ENCODE measurements at places on chromosomes 6 and 20. TPM values are rescaled to one million over a fixed set of nuclear protein-coding genes. Genes with fewer than 3 reads are reported as not detected.

DNA sequence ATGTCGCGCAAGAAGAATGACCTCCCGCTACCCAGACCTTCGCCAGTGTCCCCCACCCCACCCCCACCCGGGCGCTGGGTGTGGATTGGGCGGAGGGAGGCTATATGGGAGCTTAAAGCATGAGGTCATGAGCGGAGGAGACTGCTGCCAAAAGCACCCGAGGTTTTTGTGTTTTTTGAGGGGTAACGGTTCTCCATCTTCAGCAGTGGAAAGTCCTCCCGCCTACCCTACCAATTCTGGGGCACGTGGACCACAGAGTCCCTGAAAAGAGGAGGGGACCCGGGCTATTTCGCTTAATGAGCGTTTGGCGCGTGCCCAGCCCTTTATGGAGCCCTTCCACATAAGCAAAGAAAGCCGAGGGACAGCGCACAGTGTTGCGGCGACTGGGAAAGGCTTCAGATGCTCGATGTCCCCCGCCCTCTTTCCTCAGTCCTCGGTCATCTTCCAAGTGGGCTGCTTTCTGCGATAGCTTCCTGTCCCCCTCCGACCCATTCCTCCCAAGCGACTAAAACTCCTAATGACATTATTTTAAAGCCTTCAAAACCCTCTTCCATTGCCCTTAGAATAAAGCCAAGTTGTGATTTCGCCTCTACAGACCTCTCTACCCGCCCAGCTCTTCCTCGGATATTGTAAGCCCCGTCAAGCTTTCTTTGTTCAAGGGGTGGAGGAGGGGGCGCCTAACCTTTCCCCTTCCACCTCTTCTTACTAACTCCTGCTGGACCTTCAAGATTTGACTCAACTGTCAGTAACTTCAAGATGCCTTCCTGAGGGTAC, 2.1 kb upstream of the TRERF1 start:
- DNase-seq = no peak

- DNase-seq = no peak
Observed at GRCh38 chr20:60038400-60039008, 80.3 kb downstream of the CDH26 start.

DNA sequence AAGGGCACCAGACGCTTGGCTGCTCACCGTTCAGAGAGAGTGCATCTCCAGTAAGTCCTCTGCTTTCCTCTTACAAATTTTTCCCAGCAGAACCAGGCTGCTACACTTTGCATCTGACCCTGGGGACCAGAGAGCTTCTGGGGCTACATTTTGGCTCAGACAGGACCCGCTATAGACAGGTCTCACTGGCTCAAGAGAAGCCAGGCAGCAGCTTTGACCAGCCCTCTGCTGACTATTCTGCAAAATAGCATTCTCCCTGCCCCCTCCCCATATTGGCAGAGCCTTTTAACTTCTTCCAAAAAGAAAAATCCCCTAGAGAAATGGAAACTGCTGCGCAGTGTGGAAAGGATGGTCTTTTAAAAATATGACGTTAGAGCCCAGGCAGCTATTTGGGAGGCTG, 37.2 kb downstream of the CPXM1 start:
- no peak for DNase-seq

- DNase-seq = no peak
Observed at GRCh38 chr6:166393535-166393823, 10.7 kb upstream of the MPC1 start.

Gene TBX18
- not detected for total RNA-seq

GRCh38 chr6:52568320-52568719, 8.5 kb downstream of the TRAM2 start:
- no peak for DNase-seq

GRCh38 chr6:1606780-1607515, 2.8 kb upstream of the FOXC1 start:
- no peak for DNase-seq

DNA sequence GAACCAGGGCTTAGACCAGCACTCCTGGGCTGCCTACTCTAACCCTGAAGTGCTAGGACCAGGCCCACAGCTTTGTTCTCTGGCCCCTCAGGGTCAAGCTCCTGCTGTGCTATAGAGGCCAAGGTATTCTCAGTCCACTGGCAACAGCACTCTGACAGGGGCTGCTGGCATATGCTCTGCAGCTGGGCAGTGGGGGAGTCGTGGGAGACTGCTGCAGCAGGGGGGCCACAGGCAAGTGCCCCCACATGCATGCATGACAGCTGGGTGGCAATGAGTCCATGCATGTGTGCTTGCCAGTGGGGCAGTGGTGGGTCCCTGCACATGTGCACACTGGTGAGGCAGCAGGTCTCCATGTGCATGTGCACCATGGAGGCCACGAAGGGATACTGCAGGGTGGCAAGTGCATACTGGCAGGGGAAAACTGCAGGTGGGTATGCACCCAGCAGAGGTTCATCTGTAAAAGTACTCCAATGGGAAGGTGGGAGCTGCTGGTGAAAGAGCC, 364.9 kb upstream of the IRAK1BP1 start:
- DNase-seq = no peak

Measured in activated CD8-positive, alpha-beta memory T cell treated with anti-CD3 and anti-CD28 coated beads, Interleukin-2, amount 10 ng/mL, durations not matched to agents 7 days and 5 days (primary cell).